ENCODE measurements at places on chromosomes 3 and 15. TPM values are rescaled to one million over a fixed set of nuclear protein-coding genes. Genes with fewer than 3 reads are reported as not detected.

DNAJB11 gene
- 45.8 TPM for polyA plus RNA-seq

SAMD7 gene
- not detected for polyA plus RNA-seq

ACOX2 gene
- 2.4 TPM for polyA plus RNA-seq

APOD gene
- not detected for polyA plus RNA-seq

TMEM212 gene
- polyA plus RNA-seq = not detected

IL20RB gene
- 0.47 TPM for polyA plus RNA-seq

MITF gene
- 12.1 TPM for polyA plus RNA-seq

All from CD14-positive monocyte (primary cell).